ENCODE measurements at places on chromosomes 12 and 14.

DNA sequence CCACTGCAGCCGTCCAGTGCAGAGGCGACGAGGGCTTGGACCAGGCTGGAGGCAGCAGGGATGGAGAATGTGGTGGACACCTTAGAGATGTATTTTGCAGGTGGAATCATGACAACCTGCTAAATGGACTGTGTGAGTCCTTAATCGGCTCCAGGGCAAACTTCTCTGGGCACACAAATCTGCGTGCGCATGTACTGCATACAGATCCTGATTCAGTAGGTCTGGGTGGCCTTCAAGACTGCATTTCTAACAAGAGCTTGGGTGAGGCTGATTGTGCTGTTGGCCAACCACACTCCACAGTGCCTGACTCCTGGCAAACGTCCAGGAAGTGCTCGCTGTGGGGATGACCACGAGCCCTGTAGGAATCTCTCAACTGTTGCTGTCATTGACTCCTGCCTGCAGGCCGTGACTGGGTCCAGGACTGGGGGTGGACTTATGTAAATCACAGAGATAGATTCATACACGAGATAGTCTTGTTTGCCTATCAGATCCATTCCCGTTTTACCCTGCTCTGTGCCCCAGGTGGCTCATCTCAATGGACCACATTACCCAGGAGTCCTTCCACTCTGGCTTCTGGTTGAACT, 27.2 kb downstream of the JDP2 start:
- no peaks in the 10 kb centered on the region for H3K36me3 ChIP-seq
- no peaks in the 10 kb centered on the region for H3K27me3 ChIP-seq
- H3K4me1 ChIP-seq, result peaks cover 37% of the 10 kb centered on the region
- DNase-seq, result no peak
- no peak overlapping the region for H3K4me3 ChIP-seq

- H3K27ac ChIP-seq, result no peak overlapping the region
- H3K4me1 ChIP-seq, result peaks cover 23% of the 10 kb centered on the region
- no peak overlapping the region for H3K4me3 ChIP-seq
- no peaks in the 10 kb centered on the region for H3K27me3 ChIP-seq
Measured at GRCh38 chr14:100022772-100023451, 42.3 kb upstream of the EVL start.

DNA sequence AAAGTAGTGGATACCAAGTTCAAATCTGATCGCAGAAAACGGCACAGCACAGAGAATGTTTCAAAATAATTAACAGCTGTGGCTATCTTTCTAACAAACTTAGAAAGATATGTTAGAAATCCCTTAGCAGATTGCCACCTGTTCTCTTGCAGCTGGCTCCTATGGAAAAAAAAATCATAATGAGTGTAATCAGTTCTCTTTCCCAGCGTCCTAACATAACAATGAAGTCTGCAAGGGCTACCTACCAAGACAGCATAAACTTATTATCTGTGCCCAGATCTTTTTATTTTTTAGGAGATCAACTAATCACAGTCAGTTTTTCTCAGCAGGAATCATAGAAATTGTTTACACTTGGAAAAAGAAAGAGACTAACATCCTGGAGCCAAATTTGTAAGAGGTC, 358.6 kb upstream of the FOXG1 start:
- no peaks in the 10 kb centered on the region for H3K27me3 ChIP-seq
- no peaks in the 10 kb centered on the region for H3K4me1 ChIP-seq
- H3K36me3 ChIP-seq, result no peaks in the 10 kb centered on the region
- H3K27ac ChIP-seq, result no peak overlapping the region
- DNase-seq, result no peak
- H3K4me3 ChIP-seq, result no peak overlapping the region

GRCh38 chr14:72606879-72607278, 287.0 kb downstream of the DPF3 start:
- DNase-seq, result no peak
- no peak overlapping the region for H3K27ac ChIP-seq
- no peaks in the 10 kb centered on the region for H3K4me1 ChIP-seq

All from neuronal stem cell (in vitro differentiated cells).